ENCODE measurements at places on chromosomes 16 and 17. TPM values are rescaled to one million over a fixed set of nuclear protein-coding genes. Genes with fewer than 3 reads are reported as not detected.

The STH gene
- total RNA-seq: not detected

The ABCC11 gene
- total RNA-seq: not detected

The CCL4 gene
- total RNA-seq: not detected

The KRTAP4-9 gene
- not detected for total RNA-seq

The TBC1D3I gene
- total RNA-seq: not detected

The PLA2G10 gene
- not detected for total RNA-seq

The GSG1L gene
- not detected for total RNA-seq

The TMEM220 gene
- total RNA-seq: not detected

The CFAP119 gene
- 21.3 TPM for total RNA-seq

The TRIM65 gene
- total RNA-seq: 29.8 TPM

The KRTAP4-4 gene
- total RNA-seq: not detected

The SYNGR2 gene
- total RNA-seq: 40.9 TPM

The KRTAP4-3 gene
- total RNA-seq: not detected

The FOXL1 gene
- total RNA-seq: 3.9 TPM

The CD300LB gene
- not detected for total RNA-seq

The DHRS7C gene
- total RNA-seq: not detected

The CDRT15 gene
- not detected for total RNA-seq

The PITPNM3 gene
- total RNA-seq: 1.1 TPM

The NUPR1 gene
- total RNA-seq: 15.4 TPM

All from A375 (cell line).